ENCODE measurements at places on chromosomes 12 and 14.

DNA sequence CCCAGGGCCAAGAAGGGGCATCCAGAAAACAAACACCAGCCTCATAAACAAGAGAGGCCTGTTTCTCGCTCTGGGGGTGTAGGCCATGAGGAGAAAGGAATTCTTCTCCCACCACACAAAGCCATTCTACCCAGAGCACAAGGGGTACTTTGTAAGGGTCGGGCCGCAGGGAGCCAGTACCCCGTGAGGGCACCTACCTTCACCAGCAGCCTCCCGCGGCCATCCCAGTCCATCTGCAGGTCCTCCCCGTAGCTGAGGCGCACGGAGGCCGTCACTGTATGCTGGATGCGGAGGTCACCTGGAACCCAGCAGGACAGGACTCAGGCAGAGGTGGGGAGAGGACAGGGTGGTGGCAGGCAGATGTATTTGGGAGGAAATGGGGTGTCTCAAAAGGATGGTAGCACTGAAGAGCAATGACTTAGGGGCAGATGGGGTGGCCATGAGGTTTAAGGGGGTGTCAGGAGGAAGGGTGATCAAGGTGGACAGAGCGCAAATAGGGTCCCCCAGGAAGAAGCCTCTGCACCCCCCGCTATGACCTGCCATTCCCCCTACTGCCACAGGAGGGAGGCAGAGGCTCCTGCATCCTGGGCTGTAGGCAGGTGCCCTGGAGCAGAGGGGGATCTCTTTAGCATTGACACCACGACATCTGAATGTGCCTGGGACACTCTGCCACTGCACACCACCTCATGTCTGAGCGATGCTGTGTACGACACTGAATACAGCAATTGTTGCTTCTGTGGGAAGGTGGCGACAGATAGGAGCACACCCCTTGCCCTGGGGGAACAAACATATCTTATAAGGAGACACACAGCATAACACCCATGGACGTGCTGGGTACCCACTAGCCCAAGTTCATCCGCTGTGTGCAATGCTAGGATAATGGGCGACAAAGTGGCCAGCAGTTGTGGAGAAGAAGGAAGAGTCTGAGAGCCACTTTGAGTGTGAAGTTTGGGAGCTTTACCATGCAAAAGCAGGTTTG, 61.4 kb downstream of the VWF start:
- peak; percentile 40 for DNase-seq

DNA sequence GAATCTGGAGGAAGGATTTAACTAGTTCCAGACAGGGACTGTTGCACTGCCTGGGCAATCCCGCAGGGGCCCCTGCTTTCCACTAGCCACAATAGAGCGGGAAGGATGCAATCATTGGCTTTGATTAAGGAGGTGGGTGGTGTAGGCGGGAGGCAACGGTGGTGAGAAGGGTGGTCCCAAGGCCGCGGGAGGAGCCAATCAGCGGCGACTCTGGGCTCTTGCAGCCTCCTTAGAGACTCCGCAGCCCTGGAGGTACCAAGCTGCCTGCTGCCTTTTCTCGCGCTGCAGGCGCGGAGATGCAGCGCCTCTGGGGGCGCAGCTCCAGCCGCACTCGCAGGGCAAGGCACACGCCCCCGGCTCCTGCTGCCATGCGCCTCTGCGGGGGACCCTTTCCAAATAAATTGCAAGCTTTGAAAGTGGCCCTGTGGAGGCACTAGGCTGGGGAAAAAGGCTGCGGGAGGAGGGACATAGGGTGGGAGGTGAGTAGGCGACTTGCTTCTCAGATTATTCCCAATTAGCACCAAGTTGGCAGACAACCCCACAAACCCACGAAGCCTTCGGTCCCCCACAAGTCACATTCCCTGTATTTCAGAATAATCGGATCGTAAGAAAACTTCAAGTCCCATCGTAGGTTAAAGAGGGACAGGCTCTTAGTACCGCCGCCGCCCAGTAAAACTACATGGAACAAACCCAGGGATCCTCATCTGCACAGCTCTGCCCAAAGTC, 858 bp upstream of the KCNA1 start:
- DNase-seq: no peak

DNA sequence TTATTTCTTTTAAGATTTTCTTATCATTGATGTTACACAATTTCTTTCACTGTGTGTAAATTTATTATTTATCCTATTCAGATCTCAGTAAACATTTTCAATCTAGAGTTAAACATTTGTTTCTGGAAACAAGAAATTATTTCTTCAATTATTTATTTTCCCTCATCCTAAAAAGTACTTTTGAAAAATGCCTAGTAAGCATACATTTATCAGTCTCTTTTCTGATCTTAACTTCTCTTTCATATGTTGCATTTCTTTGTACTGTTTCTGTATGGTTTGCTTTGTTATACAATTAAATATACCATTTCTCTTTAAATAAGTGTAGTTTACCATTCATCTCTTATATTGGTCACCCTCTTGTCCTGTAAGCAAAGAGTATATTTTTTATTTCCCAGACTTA, 263.2 kb downstream of the C12orf50 start:
- DNase-seq: no peak

GRCh38 chr14:69190191-69190590, 1.1 kb upstream of the EXD2 start:
- DNase-seq: no peak

DNA sequence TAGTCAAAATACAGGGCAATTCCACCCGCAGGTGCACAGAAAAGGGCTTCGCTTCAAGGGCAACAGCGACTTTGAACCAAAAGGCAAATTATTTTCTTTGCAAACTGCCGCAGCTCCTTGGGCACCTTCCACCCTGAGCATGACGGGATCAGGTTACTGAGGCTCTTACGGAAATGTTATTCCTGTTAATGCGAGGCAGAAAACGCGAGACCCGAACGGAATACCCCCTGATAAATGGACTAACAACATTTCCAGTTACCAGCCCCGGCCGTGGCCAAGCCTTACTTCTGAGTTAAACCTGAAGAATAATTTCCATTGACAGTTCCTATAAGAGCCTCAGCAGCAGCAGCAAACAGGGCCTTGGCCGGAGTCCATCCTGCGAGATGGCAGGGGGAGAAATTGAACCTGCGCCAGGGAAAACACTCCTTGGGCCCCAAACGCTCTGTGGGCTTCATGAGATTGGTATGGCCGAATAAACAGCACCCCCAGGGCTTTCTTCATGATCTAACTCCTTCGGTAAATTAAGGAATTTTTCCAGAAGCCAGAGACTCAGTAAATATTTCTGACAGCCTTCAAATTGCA, 70.0 kb upstream of the DICER1 start:
- DNase-seq: no peak

DNA sequence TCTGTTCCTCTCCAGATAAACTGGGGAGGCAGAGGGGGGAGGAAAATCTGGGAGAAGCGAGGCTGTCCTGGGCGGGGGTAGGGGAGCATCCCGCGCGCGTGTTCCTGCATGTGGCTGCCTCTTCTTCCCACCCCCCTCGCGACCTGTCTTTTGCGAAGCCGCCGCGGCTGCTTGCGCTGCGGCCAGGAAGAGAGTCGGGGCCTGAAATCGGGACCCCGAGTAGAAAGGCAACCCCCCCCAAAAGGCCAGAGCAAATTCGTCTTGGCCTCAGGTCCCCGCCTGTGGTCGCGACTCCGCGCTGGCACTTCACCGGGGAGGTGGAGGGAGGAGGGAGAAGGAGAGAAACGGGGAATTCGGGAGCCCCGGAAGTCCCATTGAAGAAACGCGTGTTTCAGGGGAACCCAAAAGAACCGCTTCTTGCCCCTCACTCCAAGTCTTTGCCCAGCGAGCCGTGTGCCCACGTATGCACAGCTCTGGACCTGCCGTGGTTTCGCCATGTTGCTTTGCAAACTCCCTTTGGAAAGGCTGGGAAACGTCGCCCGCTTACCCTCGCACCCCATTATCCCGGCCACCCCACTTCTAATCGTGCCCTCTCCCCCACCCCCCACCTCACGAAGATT, 944 bp downstream of the CCND2 start:
- DNase-seq: peak; percentile 47

DNA sequence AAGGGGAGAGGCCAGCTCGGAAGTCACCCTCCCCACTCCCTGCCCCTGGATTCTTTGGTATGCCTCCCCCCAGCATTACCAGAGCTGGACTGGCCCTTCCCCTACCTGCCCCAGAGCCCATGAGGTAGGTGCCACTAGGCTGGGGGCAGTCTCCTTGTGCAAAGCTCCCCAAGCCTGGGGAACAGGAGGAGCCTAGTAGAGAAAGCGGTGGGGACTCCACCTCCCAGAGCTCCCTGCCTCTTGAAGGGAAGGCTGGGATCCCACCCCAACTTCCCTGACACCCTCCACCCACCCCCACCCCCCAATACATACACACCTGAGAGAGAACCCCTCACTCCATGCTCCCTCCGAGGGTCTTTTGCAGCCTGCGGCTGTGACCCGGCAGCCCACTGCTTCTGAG, 30.4 kb downstream of the FIGNL2 start:
- DNase-seq: no peak

DNA sequence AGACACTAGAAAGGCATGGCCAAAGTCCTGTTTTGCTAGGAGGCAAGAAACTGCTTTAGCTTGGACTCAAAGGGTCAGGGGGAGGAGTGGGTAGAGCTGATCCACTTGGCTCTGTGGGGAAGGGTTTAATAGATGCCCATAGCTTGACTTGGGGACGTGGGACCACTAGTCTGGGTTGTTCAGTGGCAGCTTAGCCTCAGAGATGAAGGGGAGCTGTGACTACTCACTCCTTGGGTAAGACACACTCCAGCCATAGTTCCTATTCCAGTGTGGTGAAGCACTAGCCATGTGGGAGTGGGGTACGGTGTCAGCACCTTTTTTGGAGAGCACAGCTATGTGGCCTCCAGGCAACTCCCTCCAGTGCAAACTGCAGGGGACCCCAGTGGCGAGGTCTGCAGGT, 257.3 kb downstream of the TMEM121 start:
- no peak for DNase-seq

DNA sequence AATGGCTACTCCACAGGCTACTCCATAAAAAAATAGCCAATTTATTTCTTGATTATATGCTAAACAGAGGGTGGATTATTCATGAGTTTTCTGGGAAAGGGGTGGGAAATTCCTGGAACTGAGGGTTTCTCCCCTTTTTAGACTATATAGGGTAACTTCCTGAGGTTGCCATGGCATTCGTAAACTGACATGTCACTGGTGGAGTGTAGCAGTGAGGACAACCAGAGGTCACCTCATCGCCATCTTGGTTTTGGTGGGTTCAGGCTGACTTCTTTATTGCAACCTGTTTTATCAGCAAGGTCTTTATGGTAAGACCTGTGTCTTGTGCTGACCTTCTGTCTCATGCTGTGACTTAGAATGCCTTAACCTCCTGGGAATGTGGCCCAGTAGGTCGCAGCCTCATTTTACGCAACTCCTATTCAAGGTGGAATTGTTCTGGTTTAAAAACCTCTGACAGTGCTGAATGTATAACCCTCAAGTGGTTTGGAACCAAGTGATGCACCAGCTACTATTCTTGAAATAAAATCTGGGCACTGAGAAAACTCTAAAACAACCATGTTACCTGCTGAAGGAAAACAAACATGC, 27.7 kb downstream of the C12orf56 start:
- DNase-seq: no peak

DNA sequence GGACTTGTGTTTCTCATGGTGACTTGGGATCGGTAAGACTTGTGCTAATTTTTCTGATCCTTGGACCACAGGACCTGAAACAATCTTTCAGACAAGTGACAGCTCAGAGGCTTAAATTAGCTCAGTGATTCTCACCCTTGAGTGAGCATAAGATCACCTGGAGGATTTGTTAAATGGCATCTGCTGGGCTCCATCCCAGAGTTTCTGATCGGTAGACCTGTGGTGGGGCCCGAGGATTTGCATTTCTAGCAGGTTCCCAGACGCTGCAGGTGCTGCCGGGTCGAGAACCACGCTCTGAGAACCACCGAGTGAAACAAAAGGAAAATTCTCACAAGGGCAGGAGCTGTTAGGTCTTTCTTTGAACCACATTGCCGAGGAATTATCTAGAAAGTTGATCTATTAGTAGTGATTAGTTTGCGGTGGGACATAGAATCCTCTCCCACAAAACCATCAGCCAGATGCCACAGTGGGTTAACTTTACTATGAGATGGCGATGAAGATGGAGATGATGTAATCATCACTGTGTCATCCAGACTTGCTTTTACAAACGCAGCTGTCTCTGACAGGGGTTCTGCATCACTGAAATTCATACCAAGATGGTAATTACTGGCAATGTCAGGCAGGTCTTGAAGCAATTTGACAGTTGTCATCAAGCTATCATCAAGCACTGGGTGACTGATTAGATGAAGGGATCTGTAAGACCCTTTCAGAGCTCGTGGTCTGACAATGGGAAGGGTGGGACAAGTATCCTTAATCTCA, 184.0 kb downstream of the AACS start:
- no peak for DNase-seq

GRCh38 chr12:58184212-58184611, 242.8 kb downstream of the ATP23 start:
- no peak for DNase-seq

GRCh38 chr12:50620109-50620977, 115.6 kb downstream of the DIP2B start:
- no peak for DNase-seq

GRCh38 chr12:92142251-92142926, 3.3 kb downstream of the BTG1 start:
- DNase-seq: no peak

DNA sequence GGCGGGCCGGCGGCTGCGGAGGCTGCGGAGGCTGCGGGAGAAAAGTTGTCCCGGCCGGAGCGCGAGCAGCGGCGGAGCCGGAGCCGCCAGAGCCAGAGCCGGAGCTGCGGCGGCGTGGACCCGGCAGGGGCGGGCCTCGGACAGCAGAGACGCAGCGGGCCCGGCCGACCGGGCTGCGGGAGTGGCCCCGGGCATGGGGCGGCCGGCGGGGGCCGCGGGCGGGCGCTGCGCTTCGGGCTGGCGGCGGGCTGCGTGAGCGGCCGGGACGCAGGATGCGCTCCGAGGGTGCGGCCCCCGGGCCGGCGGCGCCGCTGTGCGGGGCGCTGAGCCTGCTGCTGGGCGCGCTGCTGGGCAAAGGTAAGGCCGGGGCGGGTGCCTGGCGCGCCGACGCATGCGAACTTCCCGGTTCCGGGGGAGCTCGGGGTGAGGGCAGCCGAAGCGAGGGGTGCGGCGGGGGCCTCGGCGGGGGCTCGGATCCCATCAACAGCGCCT, at the start of gene TMEM132C:
TSS of gene TMEM132C (plus strand) at position 40 of the 492 bp plus-strand sequence. CDS start at position 273, 233 bp downstream.
- no peak for DNase-seq

- no peak for DNase-seq
Observed at GRCh38 chr14:104388011-104388521, 191.5 kb upstream of the C14orf180 start.

- no peak for DNase-seq
Observed at GRCh38 chr12:105109465-105110212, 2.1 kb downstream of the WASHC4 start.

DNA sequence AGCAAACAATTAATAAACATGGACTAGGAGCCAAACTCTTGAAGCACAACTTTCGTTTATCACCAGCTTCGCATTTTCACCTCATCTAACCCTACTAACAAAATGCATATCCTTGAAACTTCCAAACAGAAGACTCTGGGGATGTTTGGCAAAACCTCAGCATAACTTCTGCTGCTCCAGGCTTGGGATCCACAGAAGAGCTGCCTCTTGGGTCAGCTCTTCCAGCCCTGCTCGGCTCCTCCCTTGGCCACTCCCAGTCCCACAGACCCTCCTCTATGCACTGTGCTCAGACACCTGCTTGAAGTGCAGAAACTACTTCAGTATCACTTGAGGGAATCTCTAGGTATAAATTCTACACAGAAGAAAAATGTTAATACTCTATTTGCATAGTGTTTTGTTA, 110.0 kb upstream of the AMIGO2 start:
- DNase-seq: no peak
